Daoy (cell line): ENCODE measurements at places on chromosomes 6 and 20.

- no peak for DNase-seq
Observed at GRCh38 chr20:63182425-63182824, 33.5 kb downstream of the YTHDF1 start.

GRCh38 chr20:59984541-59984940 is 26.3 kb downstream of the CDH26 start:
- no peak for DNase-seq

DNA sequence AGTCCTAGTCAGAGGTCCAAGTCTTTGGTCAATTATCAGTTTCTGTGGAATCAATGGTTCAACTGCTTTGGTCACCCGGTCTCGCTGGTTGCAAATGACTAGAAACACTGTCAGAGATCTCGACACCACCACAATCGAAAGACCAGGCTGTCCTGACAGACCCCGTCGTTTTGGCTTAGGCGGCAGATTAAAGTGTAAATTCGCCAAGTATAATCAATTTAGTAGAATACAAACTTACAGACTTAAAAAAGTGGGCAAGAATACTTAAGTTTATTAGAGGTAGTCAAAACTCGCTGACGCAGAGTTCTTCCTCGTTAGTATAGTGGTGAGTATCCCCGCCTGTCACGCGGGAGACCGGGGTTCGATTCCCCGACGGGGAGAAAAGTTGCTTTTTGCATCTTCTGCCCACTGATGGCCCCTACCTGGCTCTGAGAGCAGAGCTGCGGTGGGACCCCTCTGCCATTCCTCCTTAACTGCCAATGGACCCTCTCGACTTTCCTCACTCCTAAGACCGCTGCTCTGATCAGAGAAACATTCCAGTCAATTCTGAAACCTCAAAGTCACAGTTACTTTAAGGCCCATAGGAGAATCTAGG is 30.6 kb upstream of the ZNF184 start:
- DNase-seq, result peak; percentile 79

GRCh38 chr20:1844325-1845162 is 50.7 kb upstream of the SIRPA start:
- DNase-seq, result peak; percentile 21

- DNase-seq, result no peak
Observed at GRCh38 chr6:46901882-46902314, 19.8 kb downstream of the ADGRF5 start.

- DNase-seq, result no peak
Observed at GRCh38 chr6:69379518-69379917, 417.3 kb downstream of the LMBRD1 start.

- DNase-seq, result no peak
Observed at GRCh38 chr6:68641172-68641571, 6.1 kb downstream of the ADGRB3 start.

DNA sequence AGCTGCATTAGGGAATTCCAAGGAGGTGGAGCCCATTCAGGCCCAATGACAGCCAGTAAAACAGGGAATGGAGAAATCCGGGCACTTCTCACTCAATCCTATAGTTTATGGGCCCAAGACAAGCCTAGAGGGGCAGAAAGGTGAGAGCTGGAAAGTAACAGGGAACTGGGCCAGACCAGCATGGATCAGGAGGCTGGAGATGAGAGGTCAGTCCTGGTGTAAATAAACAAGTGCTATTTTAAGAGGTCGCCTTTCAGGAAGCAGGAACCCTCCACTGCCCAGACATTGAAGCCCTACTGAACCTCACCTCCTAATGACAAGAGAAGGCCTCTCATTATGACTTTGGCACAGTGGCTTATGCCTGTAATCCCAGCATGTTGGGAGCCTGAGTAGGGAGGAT is 57.2 kb upstream of the TGM3 start:
- DNase-seq, result no peak

GRCh38 chr6:117829594-117830319 is 77.3 kb upstream of the SLC35F1 start:
- DNase-seq, result no peak

- no peak for DNase-seq
Observed at GRCh38 chr20:52200870-52201269, 9.3 kb upstream of the ZFP64 start.
